Stimulated activated CD4-positive, alpha-beta T cell treated with anti-CD3 and anti-CD28 coated beads, Interleukin-12 subunit alpha, Interleukin-12 subunit beta, amount 100 ng/mL, for 4 hours (primary cell): ENCODE measurements at places on chromosomes 2 and 18.

GRCh38 chr2:231299267-231299666 is 96.2 kb upstream of the B3GNT7 start:
- no peak for DNase-seq

DNA sequence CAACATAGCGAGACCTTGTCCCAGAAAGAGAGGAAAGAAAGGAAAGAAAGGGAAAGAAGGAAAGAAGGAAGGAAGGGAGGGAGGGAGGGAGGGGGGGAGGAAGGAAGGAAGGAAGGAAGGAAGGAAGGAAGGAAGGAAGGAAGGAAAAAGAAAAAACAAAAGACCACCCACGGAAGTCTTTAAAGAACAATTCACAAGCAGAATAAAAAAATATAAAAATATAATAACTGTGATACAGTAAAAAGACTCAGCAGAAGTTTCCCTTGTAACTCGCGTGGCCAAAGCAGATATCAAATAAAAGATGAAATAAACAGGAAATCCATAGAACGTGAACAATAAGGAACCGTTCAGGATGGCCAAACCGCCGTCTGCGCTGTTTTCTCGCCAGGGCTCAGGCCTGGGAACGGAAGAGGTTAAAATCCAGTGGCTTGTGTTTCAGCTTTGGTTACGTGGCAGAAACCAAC is 1.2 kb upstream of the SLC1A4 start:
- no peak for DNase-seq

- DNase-seq = no peak
These were observed 2.4 kb downstream of the TRABD2A start for GRCh38 chr2:84878459-84878858.

GRCh38 chr2:18479947-18480369 is 80.5 kb downstream of the RDH14 start:
- no peak for DNase-seq

DNA sequence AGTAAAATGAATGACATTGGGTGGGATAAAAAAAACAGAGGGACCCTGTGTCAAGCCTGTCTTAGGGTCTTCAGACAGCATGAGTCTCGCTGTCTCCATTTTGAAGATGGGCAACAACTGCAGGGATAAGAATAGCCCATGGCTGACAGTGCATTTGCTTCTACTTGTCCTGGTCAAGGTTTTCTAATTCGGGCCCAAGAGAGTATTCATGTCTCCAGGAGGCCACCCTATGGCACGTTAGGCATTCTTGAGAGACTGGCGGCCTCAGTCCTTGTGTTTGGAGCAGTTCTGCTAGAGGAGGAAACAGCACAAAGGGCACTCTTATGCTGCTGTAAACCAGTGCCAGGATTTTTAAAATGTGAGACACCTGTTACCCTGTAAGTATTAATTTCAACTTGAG is 9.5 kb upstream of the MYL1 start:
- DNase-seq = no peak

- no peak for DNase-seq
These were observed 34.5 kb upstream of the ARL5A start for GRCh38 chr2:151862700-151863099.
